ENCODE measurements at places on chromosomes 16 and 17.

DNA sequence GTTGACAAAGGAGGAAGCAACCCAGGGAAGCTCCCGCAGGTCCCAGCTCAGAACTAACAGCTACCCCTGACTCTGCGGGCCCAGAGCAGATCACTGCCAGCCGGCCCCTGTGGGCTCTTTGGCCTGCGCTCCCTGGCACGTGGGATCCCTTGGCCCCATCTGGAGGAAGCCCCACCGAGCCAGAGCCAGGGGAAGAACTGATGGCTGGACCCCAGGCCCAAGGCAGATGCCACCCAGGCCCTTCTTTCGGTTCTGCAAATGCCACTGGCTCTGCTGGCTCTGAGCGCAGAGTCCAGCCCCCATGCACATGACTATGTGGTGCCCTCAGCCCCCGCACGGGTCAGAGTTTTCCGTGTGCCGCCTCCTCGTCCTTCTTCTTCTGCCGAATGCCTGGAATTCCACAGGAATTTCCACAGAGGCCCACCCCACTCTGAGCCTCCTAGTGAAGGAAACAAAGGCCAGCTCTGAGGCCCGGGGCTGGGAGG, 35.8 kb upstream of the SNN start:
- no peak for DNase-seq

- no peak for DNase-seq
These were observed 16.6 kb downstream of the G6PC1 start for GRCh38 chr17:42917236-42917603.

GRCh38 chr17:13209081-13209480, 191.3 kb upstream of the ELAC2 start:
- DNase-seq: no peak

- no peak for DNase-seq
These were observed 34.1 kb downstream of the HIC1 start for GRCh38 chr17:2089021-2089422.

DNA sequence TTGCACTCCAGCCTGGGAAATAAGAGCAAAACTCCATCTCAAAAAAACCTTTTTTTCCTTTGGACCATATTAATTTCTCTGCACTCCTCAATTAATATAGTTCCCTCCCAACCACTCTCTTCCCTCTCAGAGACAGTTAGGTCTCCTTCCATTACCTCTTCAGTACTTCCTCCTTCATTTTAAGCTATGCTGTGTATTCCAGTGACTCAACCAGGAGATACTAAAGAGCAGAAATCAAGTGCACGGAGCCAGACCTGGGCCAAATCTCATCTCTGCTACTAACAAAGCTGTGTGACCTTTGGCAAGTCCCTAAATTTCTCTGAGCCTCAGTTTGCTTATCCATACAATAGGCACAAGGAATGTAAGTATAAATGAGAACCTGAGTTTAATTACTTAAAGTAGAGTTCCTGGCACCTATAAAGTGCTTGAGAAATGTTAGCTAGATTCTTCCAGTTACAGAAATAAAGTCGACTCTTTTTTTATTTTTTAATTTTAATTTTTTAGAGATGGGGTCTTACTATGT, 8.5 kb downstream of the PECAM1 start:
- DNase-seq: no peak
